Midbrain (tissue), 1 donor: ENCODE measurements at places on chromosomes 6 and 20.

GRCh38 chr6:99590728-99591672 lies 15.6 kb upstream of the PRDM13 start:
- no peak for DNase-seq

DNA sequence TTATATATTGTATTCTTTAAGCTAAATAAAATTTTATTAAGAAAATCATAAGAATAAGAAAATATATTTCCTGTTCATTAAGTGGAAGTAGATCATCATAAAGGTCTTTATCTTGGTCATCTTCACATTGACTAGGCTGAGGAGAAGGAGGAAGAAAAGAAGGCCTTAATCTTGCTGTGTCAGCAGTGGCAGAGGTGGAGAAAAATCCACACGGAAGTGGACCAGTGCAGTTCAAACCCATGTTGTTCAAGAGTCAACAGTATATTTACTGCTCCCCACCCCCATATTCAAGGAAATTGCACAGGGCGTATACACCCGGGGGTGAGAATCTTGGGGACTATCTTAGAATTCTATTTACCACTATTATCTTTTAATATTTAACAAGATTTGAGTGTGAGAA lies 178.6 kb upstream of the SCGN start:
- DNase-seq = no peak

DNA sequence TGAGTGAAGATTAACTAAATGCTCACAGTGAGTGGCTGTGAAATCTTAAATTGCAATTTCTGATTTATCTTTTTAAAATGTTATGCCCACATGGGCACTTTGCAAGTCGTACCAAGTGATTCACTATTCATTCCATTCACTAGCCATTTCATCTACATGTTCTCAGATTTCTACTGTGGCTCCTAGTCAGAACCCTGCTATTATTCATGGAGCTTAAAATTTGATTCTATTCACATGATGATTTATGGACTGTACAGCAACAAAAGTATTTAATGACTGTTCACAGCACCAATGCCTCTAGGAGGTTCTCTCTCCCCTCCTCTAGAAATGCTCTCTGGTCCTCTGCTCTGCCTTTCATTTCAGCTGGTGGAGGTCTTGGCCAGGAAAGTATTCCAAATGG lies 133.5 kb upstream of the MAP3K7 start:
- no peak for DNase-seq

- no peak for DNase-seq
Observed at GRCh38 chr6:37524025-37524969, 24.6 kb upstream of the CCDC167 start.

- no peak for DNase-seq
Observed at GRCh38 chr6:144549837-144550747, 265.0 kb downstream of the UTRN start.

- no peak for DNase-seq
Observed at GRCh38 chr6:17439243-17439993, 46.0 kb downstream of the CAP2 start.
